Left renal pelvis (tissue), 4 donors: ENCODE measurements at places on chromosomes 12 and 14.

DNA sequence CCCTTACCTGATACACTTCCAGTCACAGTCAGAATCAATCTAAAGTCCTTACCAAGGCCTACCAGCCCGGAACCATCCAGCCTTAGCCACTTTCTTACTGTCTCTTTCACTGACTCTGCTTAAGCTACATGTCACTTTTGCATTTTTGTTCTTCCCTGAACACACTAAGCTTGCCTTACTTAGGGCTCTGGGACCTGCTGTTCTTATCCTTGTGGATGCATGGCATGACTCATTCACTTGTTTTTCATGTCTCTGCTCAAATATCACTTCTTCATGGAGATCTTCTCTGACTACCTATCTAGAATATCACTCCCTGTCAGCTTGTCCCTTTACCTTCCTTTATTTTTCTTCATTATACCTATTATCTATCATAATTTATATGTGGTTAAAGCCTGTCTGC is 65.6 kb upstream of the ZDHHC17 start:
- no peak for DNase-seq

GRCh38 chr14:101176535-101177205 is 273.1 kb upstream of the RTL1 start:
- DNase-seq = no peak

DNA sequence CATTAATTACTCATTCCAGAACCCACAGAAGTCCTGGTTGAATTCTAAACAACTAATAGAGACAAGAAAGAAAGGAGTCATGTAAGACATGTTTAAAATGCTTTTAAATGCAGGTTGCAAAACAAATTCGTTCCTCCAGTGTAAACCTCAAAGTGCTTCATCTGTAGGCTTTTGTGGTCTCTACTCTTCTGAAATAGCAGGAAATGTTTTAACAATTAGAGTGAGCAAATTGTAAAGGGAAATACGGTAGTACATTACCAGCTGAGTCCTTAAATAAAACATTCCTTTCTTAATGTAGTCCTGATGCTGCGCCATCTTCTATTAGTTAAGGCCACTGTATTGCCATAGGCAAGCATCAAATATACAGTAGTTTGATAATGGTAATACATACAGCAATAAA is 1934.2 kb upstream of the SEL1L start:
- no peak for DNase-seq

GRCh38 chr14:22650960-22651521 is 6.9 kb upstream of the OR6J1 start:
- DNase-seq = no peak

- peak; percentile 55 for DNase-seq
Observed at GRCh38 chr14:91154851-91155625, 41.2 kb downstream of the DGLUCY start.

DNA sequence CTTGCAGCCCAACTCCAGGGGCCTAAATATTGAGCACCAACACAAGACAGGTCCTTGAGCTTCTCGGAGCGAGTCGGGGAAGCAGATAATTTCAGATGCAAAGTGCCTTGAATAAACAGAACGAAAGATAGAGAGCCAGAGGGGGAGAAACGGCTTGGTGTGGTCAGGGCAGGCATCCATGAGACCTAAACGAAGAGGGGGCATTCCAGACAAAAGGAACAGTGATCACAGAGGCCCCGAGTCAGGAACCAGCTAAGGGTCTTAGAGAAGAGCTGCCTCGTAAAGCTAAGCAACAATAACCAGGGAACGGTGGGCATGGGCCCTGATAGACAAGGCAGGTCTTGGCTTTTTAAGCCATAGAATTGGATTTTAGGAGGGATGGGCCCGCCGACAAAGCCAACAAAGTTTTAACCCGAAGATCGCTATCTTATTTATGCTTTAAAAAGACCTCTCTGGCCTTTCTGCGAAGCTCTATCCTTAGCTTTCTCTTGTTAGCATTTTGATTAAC is 421 bp upstream of the ACADS start:
- DNase-seq = no peak

GRCh38 chr12:121975021-121975420 is 46.7 kb upstream of the BCL7A start:
- DNase-seq = no peak
